ENCODE measurements at places on chromosomes 2 and 18.

DNA sequence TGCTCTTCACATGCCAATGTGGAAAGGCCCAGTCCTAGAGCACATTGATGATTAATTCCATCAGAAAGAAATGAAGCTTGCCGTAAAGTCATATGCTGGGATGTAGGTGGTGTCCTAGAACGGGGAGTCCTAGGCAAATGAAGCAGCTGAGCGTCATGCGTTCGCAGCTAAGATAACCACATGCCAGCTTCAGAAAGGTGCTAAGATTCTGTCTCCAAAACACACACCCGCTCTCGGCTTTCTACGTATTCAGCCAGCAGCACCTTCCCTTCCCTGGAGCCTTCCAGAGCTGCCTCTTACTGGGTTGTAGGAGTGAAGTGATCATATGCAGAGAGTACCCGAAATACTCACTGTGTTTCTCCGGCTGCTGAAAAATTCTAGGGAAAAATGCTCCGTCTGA lies 421.6 kb upstream of the ID2 start:
- no peak for DNase-seq

DNA sequence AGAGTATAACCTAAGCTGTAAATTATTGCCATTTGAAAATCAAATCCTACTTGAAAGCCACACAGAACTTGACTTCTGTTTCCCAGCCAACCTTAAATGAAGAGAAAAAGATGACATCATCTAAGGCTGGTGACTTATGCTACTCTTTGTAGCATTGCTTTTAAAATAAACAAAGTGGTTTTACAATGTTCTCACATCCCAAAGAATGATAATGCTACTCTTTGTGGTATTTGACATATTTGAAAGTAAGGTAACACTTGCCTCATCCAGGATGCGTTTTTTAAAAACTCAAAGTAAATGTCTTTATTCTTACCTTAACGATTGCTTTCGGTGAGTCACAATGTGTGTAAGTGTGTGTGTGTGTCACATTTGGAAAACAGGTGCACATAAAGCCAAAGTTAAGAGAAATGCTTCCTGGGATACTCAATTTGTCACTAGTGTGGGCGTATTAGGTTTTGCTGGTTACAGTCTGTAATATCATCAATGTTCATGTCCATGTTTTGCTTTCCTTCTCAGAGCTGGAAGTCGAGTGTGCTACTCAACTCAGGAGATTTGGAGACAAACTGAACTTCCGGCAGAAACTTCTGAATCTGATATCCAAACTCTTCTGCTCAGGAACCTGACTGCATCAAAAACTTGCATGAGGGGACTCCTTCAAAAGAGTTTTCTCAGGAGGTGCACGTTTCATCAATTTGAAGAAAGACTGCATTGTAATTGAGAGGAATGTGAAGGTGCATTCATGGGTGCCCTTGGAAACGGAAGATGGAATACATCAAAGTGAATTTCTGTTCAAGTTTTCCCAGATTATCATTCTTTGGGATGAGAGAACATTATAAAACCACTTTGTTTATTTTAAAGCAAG lies 2.6 kb downstream of the PMAIP1 start:
- DNase-seq = no peak

DNA sequence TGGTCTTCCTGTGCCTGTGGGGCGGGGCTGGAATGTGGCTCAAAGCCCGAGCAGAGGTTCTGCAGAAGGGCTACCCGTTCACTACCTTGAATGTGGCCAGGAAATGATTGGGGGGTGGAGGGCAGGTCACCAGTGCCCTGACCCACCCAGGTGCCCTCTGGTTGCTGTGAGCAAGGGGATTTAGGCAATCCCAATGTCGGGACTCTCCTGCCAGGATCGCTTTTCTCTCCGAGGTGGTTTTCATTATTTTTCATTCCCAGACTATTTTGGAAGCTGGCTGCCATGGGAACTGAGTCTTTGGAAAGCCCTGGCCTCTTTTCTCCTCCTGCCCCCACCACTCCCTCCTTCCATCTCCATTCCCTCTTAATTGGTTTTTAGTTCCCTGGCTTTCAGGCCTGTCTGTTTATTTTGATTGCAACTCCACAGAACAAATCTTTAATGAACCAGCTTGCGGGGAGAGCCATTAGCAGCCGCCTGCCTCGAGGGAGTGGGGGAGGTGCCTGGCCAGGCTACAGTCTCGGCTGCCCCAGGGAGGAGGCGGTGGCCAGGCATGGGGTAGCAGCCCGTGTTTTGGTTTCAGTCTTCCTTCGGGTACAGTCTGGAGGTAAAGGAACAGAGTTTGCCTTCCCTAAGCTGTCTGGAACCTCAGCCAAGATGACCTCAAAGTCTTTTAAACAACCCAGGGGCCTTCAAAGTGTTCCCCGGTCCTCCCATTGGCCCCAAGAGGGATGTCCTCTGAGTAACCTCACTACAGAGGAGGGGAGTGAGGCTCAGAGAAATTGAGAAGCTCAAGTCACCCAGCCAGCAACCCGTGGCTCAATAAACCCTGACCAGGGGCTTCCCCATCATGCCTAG lies 114.4 kb upstream of the HAAO start:
- no peak for DNase-seq

DNA sequence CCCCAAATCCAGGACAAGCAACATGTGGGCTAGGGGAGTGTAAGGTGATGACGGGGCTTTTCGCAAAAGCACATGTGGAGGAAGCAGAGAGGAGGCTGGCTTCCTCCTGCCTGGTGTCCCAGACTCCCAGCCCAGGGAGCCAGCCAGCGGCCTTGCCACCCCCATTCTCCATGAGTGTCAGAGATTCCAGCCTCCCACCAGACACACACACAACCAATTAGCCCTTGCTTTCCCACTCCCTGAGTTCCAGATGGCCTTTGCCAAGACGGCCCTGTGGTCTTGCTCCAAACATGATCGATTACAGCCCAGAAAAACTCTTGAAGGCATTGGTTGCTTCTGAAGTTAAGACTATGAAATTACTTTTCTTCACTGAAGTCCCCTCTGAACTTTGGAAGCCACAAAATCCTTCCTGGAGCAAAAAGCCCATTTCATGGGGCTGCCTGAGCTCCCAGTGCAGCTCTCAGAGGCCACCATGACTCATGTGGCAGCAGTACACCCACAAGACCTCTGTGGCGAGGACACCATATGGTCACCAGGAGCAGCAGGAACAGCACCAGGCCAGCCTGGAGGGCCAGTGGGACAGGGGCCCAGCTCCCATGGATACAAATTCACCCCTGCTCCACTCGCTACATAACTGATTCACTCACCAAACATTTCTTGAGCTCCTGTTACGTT lies 69.1 kb upstream of the PID1 start:
- DNase-seq = no peak

DNA sequence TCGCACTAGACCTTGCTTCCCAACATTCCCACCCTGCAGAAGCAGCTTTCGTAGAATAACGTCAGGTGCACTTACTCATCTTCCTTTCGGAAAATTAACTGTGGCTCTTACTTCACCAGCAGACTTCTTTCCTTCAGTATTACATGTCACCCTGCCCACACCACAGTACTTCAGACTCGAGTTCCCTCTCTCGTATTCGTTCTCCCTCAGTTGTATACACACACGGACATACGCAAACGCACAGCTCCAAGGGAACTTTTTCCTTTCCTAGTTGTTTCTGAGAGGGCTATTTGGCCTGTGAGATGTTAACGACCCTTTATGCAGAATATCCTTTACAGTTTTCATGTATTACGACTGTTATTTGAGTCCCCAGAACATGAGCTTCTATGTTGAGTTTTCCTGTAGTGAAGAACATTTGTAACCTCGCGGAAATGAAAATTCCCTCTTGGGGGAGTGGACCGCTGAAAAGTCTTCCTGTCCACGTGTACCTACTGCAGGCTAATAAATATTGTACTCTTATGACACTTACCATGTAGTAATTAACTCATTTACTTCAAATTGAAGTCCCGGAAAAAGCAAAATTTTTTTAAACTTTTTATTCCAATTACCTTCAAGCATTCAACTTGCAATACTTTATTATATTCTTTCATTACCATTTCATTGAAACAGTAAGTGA lies 908 bp downstream of the ERLEC1 start:
- peak; percentile 13 for DNase-seq

- DNase-seq = peak; percentile 20
Observed at GRCh38 chr2:236343400-236344161, 79.4 kb upstream of the ASB18 start.

DNA sequence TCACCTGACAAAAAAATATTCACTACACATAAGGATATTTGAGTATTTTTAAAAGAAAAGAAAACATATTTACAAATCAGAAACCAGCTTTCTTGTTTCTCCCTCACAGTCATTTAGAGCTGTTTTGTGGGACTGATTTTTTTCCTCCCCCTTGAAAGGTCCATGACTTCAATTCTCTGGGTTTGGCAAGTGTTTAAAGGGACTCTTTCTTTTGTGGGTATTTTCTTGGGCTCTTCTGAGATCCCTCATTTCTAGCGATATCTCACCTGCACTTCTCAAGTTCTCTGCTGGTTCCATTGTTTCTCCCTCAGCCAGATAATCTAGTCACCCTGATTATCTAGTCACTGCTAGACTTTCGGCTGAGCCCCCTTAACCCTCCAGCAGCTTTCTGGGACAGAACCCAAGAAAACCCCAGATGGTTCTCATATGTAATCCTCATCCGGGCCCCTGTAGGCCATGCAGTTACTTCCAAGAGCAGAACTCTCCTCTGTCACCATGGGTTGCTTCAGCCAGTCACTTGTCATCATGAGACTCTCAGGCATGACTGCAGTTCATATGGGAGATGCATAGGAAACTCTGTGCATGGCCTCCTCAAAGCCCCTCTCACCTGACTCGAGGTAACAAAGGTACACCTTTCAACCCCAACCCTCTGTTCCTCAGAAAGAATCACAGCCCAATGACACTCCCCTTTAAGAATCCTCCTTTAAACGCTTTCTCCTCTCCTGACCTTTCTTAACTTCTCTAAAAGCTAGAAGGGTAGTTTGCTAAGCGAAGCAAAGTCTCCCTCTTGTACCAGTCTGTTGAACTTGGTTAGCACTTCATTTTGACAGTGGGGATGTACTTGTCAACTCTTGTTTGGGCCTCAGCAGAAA lies 36.7 kb upstream of the ITGA4 start:
- DNase-seq = no peak

DNA sequence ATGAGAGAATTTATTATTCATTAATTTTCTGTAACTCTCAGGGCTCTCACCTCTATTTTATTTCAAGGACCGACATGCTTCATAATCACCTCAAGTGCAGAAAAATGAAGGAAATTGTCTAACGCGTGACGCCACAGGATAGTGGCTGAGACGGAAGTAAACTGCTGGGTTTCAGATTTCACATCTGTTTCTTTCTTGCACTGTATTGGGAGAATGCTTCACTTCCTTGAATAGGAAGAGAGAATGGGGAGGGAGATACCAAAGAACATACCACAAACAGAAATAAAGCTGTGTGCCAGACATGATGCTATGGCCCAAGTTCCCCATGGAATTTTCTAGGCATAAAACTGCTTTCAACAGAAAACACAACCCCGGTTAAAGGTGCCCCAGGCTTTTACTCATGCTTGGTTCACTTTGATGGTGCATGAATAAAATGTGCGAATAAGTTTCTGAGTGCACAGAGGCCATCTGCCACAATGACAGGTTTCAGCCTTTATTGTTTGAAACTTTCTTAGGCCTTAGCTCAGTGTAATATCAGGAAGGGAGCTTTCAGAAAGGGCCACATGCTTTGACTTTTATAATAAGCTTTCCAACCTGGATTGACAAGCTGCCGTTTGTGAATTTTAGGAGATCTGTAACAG lies 1116.4 kb downstream of the SOCS6 start:
- DNase-seq = no peak

GRCh38 chr2:1375794-1376193 lies 37.5 kb upstream of the TPO start:
- DNase-seq = no peak

DNA sequence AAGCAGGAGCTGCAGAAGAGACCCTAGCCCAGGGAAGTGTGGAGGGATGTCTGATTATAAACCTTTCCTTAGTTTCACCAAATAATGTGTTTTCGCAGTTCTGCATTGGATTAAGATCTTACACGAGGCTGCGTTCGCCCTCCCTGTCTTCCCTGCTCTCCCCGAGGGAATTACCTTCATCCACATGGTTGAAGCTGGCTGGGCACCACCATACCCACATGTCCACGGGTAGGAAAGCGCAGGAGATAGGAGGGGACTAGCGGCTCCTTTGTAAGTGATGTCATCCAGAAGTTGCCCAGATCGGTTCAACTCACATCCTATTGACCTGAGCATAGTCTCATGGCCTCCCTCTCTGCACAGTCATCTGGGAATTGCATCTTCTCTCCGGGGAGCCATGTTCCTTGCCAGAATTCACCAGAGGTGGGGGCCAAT lies 1.1 kb downstream of the TTL start:
- DNase-seq = no peak

- DNase-seq = no peak
Observed at GRCh38 chr2:68320118-68320641, 431 bp upstream of the CNRIP1 start.

DNA sequence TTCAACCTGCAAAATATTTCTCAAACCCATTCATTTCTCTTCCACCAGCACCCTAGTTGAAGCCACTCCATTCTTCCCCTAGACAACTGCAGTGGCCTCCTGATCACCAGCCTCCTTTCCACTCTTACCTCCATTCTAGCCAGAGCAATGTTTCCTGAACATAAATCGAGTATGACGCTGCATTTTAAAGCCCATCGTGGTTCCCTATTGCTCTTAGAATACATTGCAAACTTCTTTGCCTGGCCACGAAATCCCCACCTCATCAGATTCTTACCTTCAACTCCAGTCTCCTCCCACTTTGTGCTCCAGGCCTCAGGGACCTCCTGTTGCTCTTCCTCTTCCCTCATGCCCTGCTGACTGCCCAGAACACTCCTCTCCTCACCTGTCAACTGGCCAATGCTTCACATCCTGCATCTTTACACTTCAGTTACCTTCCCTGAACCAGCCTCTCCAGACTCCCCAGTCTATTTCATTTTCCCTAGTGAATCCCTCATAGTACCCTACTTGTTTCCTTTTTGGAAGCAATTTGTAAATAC lies 176.5 kb upstream of the CTAGE1 start:
- DNase-seq = no peak

GRCh38 chr2:70901227-70902066 lies 34.3 kb upstream of the ATP6V1B1 start:
- DNase-seq = no peak

DNA sequence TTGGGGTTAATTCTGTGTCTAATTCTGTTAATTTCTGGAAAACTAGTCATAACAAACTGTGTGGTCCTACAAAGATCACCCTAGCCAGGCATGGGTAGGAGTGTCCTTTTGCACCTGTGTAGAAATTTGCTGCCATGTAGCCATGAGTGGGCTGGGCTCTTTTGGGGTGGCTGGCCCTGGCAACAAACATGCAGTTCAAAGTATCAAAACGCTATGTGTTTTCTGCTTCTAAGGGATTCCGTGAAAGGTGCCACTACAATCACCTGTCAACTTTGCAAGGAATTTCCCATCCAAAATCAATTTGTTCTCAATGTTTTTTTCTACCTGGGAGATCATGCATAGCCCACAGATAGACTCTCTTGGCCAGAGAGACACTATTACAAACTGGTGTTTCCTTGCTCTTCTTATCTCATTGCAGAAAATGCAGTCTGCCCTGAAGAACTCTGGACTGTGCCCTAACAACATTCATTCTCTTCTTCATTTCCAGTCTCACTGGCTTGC lies 537.7 kb upstream of the ID2 start:
- no peak for DNase-seq

Measured in stimulated activated CD4-positive, alpha-beta T cell treated with anti-CD3 and anti-CD28 coated beads, Interleukin-2, amount 100 ng/mL, for 4 hours (primary cell).